Activated CD4-positive, alpha-beta memory T cell treated with anti-CD3 and anti-CD28 coated beads, Interleukin-2, amount 10 ng/mL, durations not matched to agents 7 days and 5 days (primary cell): ENCODE measurements at places on chromosomes 7 and 10.

DNA sequence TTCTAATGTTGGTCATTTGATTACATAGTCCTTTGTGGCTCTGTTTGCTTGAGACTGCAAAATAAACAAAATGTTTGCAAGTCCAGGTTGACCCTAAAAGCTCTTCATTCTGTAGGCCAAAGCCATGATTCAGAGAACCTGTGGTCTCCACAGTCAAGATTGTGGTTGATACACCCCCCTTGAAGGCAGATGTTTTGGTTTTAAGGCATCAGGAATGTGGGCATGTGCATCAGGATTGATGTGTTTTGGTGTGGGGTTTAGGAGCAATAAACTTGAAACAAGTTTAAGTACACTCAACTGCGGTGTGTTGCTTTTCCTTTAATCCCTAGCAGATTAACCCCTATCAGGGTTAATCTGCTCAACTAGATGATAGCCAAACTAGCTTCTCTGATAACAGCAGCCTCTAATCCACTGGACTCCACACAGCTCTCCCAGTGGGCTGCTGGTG is 379.1 kb upstream of the GALNT17 start:
- no peak overlapping the region for H3K4me3 ChIP-seq
- H3K4me1 ChIP-seq = no peaks in the 10 kb centered on the region
- H3K27ac ChIP-seq = no peak overlapping the region

GRCh38 chr7:108650467-108650866 is 80.8 kb downstream of the DNAJB9 start:
- DNase-seq = no peak
- no peak overlapping the region for H3K4me3 ChIP-seq
- no peaks in the 10 kb centered on the region for H3K36me3 ChIP-seq
- H3K4me1 ChIP-seq = no peaks in the 10 kb centered on the region

DNA sequence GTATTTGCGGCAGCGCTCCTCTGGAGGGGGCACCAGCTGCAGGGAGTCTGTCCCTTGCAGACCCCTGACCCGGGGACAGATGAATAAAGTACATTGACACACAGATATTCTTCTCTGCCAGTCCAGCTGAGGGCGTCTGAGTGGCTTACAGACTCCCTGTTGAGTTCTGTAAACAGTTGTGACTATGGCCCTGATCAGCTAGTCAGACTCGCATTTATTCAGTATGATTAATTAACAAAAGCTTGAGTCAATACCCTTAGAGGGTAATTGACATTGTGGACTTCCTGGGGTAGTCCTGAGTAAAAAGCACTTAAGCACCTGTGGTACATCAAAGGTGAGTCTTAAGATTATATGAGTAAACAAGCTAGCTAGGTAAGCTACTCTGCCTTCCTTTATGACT is 21.0 kb downstream of the ANKRD30A start:
- no peak overlapping the region for H3K27ac ChIP-seq
- H3K36me3 ChIP-seq = no peaks in the 10 kb centered on the region
- no peak for DNase-seq
- H3K4me1 ChIP-seq = no peaks in the 10 kb centered on the region
- H3K27me3 ChIP-seq = no peaks in the 10 kb centered on the region

DNA sequence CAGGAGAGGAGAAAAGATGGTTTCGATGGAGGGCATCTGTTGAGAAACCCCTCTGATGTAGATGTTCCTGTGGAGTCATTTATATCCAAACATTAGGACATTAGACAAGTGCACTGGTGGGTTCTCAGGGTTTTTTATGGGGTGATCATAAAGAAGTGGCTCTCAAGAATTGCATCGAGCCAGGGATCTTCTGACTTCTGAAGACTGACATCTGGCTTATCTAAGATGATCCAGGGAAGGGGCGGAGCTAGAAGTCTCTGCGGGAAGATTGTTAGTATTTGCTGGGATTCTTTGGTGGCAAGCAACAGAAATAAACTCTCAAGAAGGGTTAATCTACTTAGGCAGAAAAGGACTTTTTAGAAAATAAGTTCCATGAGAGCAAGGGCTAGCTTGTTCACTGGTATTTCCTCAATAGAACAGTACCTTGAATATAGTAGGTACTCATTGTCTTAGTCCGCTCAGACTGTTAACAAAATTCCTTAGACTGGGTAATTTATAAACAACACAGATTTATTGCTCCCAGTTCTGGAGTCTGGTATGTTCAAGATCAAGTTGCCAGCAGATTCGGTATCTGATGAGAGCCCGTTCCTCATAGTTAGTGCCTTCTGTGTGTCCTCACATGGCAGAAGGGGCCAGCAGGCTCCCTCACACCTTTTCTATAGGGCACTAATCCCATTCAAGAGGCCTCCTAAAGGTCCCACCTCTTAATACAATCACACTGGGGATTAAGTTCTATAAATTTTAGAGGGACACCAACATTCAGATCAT is 28.5 kb upstream of the SYPL1 start:
- H3K27ac ChIP-seq = no peak overlapping the region
- H3K4me3 ChIP-seq = no peak overlapping the region
- no peaks in the 10 kb centered on the region for H3K4me1 ChIP-seq
- H3K36me3 ChIP-seq = no peaks in the 10 kb centered on the region

GRCh38 chr10:109996766-109997171 is 11.0 kb upstream of the ADD3 start:
- peaks cover 8% of the 10 kb centered on the region for H3K4me1 ChIP-seq
- H3K27me3 ChIP-seq = peaks cover 5% of the 10 kb centered on the region
- H3K36me3 ChIP-seq = no peaks in the 10 kb centered on the region

DNA sequence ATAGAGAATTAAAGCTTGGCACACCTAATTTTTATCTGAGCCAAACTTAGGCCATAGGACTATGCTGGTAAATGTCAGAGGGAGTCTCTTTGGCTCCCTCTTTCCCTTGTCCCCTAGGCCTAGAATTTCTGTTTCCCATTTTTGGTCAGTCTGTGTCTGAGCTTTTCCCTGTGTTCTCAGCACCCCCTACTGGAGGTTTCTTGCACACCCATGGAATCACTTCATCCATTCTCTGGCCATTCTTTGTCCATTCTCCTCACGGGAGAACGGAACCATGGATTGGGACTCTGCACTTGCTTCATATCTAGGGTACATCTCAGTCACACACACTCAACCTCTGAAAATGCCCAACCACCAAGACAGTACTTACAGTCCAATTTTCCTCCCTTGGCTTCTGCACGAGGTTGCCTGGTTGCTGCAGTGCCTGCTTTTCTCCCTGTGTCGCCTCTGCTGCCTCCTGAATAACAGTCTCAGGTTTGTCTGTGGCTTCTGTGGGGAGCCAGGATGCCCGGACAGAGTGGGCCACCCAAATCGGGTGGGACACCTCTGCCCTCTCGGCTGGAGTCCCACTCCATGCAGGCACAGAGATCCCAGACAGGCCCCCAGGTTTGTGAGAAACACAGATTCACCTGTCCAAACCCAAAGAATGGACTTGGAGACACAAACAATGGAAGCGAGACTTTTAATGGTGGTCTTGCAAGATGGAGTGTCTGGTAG is 35.1 kb upstream of the DNAH11 start:
- H3K27me3 ChIP-seq = no peaks in the 10 kb centered on the region
- no peak overlapping the region for H3K27ac ChIP-seq
- H3K4me3 ChIP-seq = no peak overlapping the region
- H3K4me1 ChIP-seq = peaks cover 3% of the 10 kb centered on the region
- H3K36me3 ChIP-seq = peaks cover 88% of the 10 kb centered on the region

DNA sequence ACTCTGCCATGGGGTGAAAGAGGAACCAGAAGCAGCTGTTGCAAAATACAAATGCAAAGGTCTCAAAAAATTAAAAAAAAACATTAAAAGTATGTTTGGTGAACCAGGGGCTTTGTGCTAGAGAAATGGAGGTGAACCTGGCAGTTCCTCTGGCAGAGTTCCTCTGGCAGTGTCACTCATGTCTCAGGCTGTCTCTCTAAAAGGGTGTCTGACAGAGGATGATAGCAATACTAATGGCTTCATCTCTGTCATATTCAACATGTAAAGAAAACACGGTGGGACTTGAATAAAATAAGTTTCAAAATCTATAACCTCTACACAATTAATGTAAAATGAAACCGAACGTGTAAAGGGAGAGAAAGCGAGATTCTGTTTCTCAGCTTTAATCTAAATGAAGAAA is 375.7 kb upstream of the VWC2 start:
- no peaks in the 10 kb centered on the region for H3K27me3 ChIP-seq
- DNase-seq = no peak
- H3K4me3 ChIP-seq = no peak overlapping the region
- H3K36me3 ChIP-seq = no peaks in the 10 kb centered on the region

- no peak overlapping the region for H3K27ac ChIP-seq
- peaks cover 1% of the 10 kb centered on the region for H3K4me1 ChIP-seq
- H3K4me3 ChIP-seq = no peak overlapping the region
- no peaks in the 10 kb centered on the region for H3K36me3 ChIP-seq
- peaks cover 7% of the 10 kb centered on the region for H3K27me3 ChIP-seq
Measured at GRCh38 chr10:17278607-17279240, 50.7 kb downstream of the VIM start.

DNA sequence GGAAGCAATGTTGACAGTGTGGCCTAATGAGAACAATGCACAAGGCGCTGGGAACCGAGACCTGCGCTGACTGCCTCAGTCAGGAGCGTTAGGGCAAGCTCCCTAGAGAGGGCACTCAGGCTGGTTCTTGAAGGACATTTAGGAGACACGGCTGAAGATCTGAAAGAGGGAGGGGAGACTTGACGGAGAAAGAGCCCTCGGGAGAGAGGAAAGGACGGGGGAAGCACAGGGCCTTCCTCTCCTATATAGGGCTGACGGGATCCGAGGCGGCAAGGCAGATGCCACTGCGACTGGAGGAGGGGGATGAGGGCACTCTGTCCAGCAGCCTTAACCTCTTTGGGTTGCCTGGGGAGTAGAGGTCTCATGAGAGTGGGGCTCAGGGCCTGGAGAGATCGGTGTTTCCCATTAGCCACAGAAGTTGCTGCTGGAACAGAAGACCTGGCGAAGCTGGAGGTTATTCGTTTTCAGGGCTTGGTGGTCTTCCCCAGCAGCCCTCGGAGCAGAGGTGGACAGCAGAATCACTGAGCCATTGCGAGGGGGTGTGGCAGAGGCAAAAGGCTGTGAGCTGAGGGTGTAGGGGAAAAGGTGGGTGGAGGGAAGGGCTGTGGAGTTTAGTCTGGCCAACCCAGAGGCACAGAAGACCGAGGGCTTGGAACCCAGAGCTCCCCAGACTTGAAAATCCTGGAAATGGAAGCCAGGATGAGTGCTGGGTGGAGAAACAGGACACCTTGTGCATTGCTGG is 36.0 kb downstream of the CLEC2L start:
- peaks cover 3% of the 10 kb centered on the region for H3K36me3 ChIP-seq
- H3K27me3 ChIP-seq = peaks cover 18% of the 10 kb centered on the region
- H3K27ac ChIP-seq = no peak overlapping the region

DNA sequence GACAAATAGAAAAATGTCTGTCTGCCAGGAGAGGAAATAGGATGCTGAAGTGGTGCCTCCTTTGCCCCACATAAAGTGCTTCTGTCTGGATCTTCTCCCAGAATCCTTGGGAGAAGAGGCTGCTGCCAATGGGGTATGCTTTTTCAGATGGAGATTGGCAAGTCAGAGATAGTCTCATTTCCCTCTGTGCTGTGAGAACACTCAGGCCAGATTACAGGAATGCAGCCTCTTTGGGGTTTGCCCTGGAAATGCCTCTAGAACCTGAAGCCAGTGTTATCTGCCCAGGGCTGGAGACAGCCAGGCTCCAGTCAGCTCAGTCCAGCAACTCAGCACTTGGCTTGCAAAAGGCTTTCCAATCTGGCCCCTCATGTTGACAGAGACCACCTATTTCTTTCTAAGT is 119.1 kb upstream of the PHYHIPL start:
- no peaks in the 10 kb centered on the region for H3K27me3 ChIP-seq
- H3K36me3 ChIP-seq = no peaks in the 10 kb centered on the region
- no peak for DNase-seq
- H3K27ac ChIP-seq = no peak overlapping the region

DNA sequence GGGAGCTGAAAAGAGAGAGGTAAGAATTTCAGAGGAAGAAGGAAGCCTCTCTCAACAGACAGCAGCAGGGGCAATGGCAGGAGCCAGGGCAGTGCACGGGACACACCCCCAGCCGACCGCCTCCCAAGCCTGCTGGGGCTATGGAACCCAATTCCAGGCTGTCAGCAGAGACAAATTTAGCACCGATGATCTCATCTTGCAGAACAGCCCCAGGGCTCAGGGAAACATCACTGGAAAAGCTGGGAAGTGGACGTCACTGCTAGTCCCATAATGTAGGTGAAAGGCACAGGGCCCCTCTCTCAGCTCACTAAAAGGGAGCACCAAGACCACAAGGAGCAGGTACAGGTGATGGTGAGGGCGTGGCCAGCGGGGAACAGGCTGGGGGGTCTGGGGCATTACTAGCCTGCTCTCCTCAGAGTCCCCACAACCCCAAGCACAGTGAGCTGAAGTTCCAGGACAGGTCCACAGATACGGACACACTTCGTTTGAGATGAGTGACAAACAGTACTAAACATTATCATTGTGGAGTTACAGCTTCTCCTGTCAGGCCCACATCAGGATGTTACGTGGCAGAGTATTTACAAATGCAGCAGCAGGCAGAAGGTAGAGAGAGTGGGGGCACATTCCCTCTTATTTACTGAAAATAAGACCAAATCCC is 103.7 kb downstream of the PLXNA4 start:
- peaks cover 56% of the 10 kb centered on the region for H3K27me3 ChIP-seq
- DNase-seq = no peak
- H3K4me1 ChIP-seq = peaks cover 17% of the 10 kb centered on the region
- H3K27ac ChIP-seq = no peak overlapping the region

DNA sequence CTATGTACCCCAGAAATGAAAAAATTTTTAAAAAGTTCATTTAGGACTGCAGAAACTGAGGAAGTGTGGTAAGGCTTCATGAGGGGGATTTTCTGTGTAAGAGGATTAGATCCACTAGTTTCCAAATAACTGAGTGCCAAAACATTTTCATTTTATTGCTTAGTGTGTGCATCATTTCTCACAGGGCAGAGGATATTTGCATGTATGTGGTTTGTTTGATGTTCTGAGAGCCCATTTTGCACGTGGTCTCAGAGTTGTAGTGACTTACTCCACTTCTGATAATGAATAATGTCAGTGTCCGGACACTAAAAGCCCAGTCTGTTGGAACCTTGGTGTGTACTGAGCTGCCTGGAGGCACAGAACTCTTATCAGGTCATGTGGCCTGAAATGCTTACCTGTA is 299.9 kb downstream of the AUTS2 start:
- no peaks in the 10 kb centered on the region for H3K4me1 ChIP-seq
- H3K27ac ChIP-seq = no peak overlapping the region
- H3K27me3 ChIP-seq = no peaks in the 10 kb centered on the region

DNA sequence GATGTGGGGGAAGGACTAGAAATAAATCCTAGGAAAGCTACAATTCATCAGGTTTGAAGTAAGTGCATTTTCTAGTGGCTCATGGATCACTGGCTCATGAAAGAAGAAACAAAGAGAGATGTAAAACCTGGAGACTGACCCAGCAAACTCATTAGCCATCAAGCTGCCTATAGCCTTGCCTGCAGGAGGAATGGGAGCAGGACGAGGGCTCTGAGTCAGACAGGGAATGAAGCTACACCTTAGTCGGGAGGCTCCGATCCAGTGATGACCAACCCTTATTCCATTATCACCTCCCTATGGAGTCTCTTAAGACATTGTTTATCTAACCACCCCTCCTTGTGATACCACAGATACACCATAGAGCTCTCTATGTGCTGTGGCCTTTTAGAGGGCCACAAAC is 112.5 kb upstream of the WDR11 start:
- H3K27ac ChIP-seq = no peak overlapping the region
- DNase-seq = no peak
- H3K4me1 ChIP-seq = no peaks in the 10 kb centered on the region
- no peaks in the 10 kb centered on the region for H3K36me3 ChIP-seq

GRCh38 chr10:122301055-122301810 is 30.1 kb downstream of the BTBD16 start:
- no peaks in the 10 kb centered on the region for H3K36me3 ChIP-seq
- no peak overlapping the region for H3K27ac ChIP-seq
- peaks cover 14% of the 10 kb centered on the region for H3K4me1 ChIP-seq
